ENCODE measurements at places on chromosomes 5 and 9.

GRCh38 chr5:97037819-97038218 is 101.9 kb downstream of the LNPEP start:
- no peak for DNase-seq

DNA sequence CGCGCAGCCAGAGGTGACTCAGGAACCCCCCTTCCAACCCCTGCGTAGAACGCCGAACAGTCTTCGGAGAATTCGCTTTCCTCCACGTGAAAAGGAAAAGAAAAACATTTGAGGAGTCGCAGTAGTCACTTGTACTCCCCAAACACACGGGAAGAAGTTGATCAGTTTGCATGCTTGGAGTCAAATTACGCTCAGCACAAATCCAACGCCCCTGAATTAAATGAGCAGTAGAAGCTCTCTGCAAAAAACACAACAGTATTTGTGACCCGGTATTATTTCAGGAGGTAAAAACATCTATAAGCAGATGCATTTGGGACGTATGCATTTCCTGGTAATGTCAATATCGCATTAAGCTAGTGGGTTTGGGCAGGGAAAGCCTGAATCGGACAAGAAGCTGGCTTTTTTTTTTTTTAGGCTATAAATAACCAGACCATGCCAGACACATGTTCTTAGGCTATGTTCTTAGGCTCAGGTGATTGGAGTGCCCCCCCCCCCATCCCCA is 854 bp upstream of the ARL15 start:
- DNase-seq, result no peak

DNA sequence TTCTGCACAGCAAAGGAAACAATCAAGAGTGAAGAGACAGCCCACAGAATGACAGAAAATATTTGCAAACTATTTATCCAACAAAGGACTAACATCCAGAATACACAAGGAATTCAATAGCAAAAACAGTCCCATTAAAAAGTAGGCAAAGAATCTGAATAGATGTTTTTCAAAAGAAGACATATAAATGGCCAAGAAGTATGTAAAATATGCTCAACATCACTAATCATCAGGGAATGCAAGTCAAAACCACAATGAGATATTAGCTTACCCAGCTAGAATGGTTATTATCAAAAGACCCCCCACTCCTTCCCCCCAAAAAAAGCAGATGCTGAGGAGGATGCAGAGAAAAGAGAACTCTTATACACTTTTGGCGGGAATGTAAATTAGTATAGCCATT is 13.4 kb upstream of the OR13C8 start:
- no peak for DNase-seq

GRCh38 chr5:93336330-93337110 is 244.5 kb downstream of the NR2F1-AS1 start:
- DNase-seq, result no peak

DNA sequence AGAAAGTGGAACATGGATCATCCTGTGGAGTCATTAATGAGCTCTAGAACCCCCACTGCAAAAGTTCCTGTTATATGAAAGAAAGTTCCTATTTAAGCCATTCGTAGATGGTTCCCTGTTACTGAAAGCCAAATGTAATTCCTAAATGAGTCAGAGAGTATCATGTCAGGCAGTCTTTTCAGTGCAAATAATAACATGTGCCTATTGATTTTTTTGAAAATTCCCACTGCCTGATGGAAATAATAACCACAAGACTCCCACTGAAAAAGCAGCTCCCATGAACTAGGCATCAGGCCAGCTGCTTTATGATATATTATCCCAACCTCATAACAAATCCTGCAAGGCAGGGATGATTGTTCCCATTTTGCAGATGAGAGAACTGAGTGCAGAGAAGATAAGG is 217.2 kb downstream of the DAB2IP start:
- no peak for DNase-seq
